ENCODE measurements at places on chromosomes 12 and 14.

DNA sequence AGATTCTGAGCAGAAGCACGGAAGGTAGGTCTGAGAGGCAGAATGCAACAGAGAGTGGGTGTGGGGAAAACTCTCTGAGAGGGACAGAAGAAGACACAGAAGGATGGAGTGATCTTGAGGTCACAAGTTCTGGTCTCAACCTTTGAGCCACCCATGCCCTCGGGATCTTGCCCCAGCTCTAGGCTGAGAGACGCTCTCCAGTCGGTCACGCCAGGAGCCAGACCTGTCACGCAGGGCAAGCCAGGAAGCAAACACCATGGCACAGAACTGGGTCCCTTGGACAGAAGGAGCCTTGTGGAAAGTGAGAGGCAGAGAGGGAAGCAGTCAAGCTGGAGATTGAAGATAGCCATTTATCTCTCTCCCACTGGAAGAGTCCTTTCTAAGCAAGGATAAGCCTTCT is 79.0 kb downstream of the VWF start:
- DNase-seq = no peak

- no peak for DNase-seq
These were observed 107.7 kb upstream of the PRKD1 start for GRCh38 chr14:30035361-30035760.

- DNase-seq = no peak
These were observed 1.2 kb downstream of the HOXC10 start for GRCh38 chr12:53985994-53986685.

GRCh38 chr14:44372231-44372630 is 134.9 kb downstream of the FSCB start:
- no peak for DNase-seq

- DNase-seq = no peak
These were observed 139.4 kb downstream of the SLC15A4 start for GRCh38 chr12:128684352-128684751.

- no peak for DNase-seq
These were observed 44.4 kb downstream of the ANO6 start for GRCh38 chr12:45260104-45260815.

DNA sequence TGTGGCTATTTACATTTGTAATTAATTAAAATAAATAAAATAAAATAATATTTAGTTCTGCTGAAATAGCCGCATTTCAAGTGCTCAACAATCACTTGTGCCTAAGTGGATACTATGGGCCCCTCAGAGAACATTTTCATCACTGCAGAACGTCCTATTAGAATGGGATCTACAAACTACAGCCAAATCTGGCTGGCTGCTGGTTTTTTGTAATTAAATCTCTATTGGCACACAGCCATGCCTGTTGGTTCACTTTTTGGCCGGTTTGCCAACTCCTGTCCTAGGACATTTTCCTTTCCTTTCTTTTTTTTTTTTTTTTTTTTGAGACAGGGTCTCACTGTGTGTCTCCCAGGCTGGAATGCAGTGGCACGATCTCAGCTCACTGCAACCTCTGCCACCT is 9.8 kb downstream of the CCDC63 start:
- DNase-seq = no peak

DNA sequence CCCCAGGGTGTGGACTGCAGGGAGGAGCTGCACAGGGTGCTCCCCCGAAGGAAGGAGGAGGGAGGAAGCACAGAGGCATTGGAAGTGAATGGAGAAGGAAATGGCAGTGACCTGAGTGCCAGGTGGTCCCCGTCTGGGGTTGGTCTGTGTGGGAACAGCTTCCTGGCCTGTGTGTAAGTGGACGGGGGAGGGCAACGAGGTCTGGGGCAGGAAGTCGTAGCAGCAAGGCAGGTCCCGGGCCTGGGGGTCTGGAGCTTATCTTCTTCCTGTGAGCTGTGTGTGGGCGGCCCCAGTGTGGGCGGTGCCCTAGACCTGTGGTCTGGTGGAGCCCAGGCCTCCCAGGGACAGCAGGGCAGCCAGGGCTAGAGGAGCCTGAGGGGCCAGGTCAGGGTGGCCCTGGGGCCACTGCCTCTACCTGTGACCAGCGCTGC is 382.1 kb downstream of the TMEM121 start:
- no peak for DNase-seq

GRCh38 chr12:30885321-30885720 is 41.2 kb upstream of the TSPAN11 start:
- no peak for DNase-seq

DNA sequence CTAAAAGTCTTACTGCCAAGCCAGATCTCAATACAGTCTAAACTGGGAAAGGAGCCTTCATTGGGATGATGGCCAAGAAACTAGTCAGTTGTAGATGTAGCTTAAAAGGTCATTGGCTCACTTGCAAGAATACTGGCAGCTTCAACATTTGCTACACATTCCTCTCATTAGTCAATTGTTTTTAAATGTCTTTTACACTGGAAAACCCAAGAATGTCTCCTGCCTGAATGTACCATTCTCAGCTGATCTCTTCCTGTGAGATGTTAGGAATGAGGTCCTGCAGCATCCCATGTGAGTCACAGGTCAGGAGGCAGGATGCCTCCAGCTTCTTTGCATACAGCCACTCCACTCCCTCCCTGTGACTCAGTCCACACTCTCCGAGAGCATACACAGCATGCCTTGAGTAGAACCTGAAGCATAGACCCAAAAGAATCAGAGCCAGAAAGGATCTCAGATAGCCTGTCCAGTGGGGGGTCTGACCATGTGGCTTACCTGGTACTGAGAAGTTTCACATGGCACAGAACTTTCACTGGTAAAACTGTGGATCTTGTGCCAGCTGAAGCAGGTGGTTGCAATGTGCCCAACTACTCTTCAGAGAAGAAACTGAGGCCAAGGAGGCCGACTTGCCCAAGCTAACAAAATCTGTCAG is 56.0 kb upstream of the HECTD1 start:
- no peak for DNase-seq

DNA sequence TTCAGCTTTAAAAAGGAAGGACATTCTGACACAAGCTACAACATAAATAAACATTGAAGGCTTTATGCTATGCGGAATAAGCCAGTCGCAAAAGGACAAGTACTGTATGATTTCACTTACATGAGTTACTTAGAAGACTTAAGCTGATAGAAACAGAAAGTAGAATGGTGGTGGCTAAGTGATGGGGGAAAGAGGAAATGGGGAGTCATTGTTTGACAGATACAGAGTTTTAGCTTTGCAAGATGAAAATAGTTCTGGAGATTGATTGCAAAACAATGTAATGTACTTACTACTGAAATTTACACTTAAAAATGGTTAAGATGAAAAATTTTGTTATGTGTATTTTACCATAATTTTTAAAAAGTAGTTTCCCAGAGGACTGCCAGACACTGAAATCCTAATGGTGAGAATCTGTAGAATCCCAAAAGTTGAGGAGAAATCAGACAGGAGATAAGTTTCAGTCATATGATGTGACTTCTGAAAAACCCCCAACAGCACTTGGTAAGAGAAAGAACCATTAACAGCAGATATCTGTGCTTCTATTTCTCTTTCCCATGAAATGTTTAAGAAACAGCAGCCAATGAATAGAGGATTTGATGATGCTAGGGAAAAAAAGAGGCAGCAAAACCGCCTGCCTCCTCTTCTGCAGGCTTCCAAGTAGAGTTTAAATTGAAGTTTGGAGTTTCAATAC is 16.6 kb upstream of the CLEC2A start:
- no peak for DNase-seq

DNA sequence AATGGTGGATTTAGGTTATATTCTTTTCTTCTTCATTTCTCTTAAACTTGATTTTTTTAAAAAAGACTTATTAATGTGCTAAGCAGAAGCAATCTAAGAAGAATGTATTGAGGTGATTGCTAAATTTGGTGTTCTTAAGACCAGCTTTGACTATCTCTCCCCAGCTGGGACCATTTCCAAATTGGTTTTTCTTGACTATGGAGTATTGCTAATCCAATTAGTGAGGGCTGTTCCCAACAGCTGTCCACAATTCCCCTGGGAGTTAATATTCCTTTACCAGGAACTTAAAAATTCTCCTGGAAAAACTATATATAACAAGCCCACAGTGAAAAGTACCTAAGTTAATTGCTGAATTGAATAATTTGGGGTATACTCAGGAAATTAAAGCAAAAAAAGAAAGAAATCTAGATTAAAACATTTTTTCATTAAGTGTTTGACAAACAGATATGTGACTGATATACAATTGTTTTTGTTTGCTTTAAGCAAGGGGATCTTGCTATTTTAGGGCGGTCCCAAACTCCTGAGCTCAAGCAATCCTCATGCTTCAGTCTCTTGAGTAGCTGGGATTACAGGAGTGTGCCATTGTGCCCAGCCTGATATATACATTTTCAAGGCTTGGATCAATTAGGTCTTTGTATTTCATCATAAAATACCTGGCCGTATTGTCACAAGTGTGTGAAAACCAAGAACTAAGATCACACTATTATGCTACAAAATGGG is 105.0 kb downstream of the FAR2 start:
- DNase-seq = peak; percentile 85

DNA sequence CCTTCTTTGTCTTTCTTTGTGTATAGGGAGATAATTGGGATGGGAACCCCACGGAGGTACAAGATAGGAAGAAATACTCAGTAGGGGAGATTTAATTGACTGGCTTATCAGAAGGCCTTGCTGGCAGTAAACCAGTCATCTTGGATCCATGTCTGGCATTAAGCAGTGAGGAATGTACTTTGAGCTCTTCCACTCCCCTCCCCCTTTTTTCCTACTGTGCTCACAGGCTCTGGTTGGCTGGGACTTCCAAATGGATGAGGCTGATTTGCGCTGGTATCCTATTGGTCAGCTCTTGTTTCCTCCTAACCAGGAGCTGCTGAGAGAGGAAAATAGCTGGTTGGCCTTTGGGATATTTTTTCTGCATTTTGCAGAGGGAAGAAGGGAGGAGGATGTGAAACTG is 24.7 kb downstream of the NGDN start:
- DNase-seq = no peak

- DNase-seq = no peak
These were observed 18.3 kb upstream of the OXA1L start for GRCh38 chr14:22748206-22748605.

DNA sequence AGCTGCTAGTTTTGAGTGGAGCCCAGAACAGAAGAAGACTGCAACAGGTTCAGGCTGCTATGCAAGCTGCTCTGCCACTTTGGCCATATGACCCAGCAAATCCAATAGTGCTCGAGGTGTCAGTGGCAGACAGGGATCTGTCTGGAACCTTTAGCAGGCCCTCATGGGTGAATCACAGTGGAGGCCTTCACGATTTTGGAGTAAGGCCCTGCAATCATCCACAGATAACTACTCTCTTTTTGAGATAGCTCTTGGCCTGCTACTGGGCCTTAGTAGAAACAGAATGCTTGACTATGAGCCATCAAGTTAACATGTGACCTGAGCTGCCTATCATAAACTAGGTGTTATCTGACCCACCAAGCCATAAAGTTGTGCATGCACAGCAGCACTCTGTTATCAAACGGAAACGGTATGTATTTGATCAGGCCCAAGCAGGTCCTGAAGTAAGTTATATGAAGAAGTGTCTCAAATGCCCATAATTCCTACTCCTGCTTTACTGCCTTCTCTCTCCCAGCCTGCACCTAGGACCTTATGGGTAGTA is 116.9 kb upstream of the CCDC196 start:
- DNase-seq = no peak

DNA sequence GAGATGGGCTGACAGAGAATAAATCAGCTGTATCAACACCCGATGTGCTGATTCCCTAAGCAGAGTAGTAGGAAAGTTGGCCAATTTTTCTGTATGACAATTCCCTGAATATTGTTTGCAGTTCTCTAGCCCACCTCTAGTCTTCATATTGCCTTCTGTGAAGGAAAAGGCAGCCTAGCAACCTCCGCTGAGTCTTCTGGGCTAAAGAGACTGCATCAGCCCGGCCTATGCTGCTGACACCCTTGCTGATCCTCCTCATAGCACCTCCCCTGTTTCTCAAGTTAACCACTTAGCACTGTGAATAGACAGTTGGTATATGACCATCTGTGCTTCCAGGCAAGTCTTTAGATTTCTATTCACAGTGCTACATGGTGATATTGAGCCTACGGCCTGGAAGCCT is 161.1 kb upstream of the EGLN3 start:
- no peak for DNase-seq

DNA sequence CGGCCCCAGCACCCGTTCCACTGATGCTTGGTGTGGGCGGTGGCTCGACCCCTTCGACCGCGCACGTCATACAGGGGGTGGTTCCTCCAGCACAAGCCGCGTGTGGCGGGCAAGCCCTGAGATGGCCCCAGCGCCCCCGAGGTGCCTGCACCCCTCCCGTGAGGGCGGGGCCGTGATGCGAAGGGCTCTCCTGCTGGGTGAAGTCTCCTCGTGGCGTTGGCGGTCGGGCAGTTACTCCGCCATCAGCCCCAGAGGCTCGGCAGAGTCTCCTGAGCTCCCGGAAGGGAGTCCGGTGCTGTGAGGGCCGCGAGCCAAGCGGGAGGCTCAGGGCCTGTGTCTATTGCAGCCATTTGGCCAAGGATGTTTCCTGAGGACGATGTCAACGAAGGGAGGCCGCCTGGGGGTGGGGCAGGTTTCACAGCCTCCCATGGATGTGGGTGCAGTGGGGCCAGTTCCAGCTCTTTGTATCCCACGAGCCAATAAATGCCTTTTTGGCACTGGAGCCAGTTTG is 78.1 kb upstream of the GALNT9 start:
- DNase-seq = no peak

DNA sequence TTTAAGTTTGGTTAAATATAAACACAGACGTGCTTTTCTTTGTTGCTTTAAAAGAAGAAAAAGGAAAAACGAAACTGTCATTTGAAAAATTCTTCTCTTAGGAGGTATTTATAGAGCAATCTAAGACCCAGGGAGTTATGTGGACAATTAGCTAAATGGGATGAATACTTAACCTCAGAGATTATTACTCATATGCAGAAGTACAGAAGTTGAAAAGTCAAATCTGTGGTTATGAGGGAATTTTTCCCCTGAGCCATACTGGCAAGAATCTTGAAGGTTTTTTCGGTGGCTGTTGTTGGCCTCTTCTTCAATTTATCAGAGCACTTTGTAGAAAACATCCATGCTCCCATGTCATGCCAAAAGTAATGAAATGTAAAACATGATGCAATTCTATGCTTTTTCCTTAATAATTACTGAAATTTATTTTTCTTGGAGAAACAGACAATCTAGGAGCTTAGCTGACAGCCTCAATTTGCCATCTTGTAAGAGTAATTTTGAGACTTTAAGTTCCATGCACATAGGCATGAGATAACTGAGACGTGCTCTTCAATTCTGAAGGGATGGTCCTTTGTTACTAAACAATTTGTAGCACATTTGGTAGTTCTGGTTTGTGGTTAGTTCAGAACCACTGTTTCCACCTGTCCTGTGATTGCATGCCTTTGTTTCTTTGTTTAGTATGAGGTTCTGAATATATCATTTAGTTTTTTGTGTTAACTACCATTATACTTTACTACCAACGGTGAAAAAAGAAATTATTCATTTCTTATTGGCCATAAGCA is 126.6 kb downstream of the BCAT1 start:
- DNase-seq = no peak

Measured in NCI-H1694 treated with DMSO at 0.1 percent for 48 hours (cell line).